SK-MEL-5 (cell line): ENCODE measurements at places on chromosomes 2 and 18. TPM values are rescaled to one million over a fixed set of nuclear protein-coding genes. Genes with fewer than 3 reads are reported as not detected.

NT5DC4 gene
- total RNA-seq: 0.13 TPM in 1 of 2 replicates, not detected in the other

GRCh38 chr18:649341-649740, 8.1 kb upstream of the TYMS start:
- no peak for DNase-seq

DNA sequence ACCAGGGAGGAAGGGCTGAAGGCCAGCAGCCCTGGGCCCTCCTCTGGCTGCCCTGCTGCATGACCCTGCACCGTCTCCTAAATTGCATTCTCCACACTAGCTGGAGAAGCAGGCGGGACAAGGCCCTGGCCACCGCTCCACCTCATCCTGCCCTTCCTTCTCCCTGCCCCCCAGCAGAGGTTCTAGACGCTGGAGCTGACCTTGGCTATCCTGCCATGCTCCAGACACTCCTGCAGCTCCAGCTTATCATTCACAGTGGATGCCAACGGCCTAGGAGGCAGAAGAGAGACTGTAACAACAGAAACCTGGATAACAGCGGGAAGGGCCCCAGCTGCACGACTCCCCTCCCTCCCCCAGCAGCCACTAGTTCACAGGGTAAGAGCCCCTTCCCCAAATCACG, 68.4 kb upstream of the POMC start:
- DNase-seq: no peak

DNA sequence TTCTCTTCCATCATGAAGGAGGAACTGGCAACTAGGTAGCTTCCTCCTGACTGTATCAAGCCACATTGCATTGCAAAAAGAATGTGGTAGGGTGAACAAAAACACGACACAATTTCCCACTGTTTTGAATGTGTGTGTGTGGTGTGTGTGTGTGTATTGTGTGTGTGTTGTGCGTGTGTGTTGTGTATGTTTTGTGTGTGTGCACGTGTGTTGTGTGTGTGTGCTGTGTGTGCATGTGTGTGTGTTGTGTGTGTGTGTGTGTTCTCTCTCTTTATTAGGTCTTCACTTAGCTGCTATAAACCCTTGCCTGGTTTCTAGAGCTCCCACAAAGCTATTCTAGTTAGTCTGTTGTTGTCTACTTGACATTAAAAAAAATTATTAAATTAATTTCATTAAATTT, 550.0 kb upstream of the GYPC start:
- DNase-seq: no peak

- no peak for DNase-seq
Measured at GRCh38 chr18:79374408-79375171, 21.1 kb upstream of the NFATC1 start.

- DNase-seq: no peak
Measured at GRCh38 chr18:361100-361732, 93.4 kb upstream of the THOC1 start.

GRCh38 chr2:28400419-28400818, 7.8 kb downstream of the FOSL2 start:
- peak; percentile 36 for DNase-seq
